ENCODE measurements at places on chromosomes 4 and X. TPM values are rescaled to one million over a fixed set of nuclear protein-coding genes. Genes with fewer than 3 reads are reported as not detected.

The NR0B1 gene
- 0.43 TPM for total RNA-seq

The NLRP2B gene
- total RNA-seq = 0.19 TPM

The NPY2R gene
- total RNA-seq = 0.05 TPM

The IGSF1 gene
- 3.4 TPM for total RNA-seq

The SLC9A6 gene
- 41.2 TPM for total RNA-seq

The SH3D19 gene
- total RNA-seq = 7.2 TPM

The PLS3 gene
- 102 TPM for total RNA-seq

The MAGEC3 gene
- total RNA-seq = not detected

The CLNK gene
- not detected for total RNA-seq

The DGKK gene
- not detected for total RNA-seq

The USP51 gene
- 0.56 TPM for total RNA-seq

The GPR50 gene
- not detected for total RNA-seq

The PNMA3 gene
- total RNA-seq = 4.3 TPM

The SCOC gene
- total RNA-seq = 97.1 TPM

The NSUN7 gene
- 0.89 TPM for total RNA-seq

The RADX gene
- 10.8 TPM for total RNA-seq

The NDNF gene
- 0.15 TPM for total RNA-seq

The ZNF275 gene
- total RNA-seq = 7.4 TPM

The CT45A5 gene
- not detected for total RNA-seq

The NPNT gene
- total RNA-seq = 5.7 TPM

The HSFX3 gene
- total RNA-seq = not detected

The SRPX2 gene
- total RNA-seq = 4.3 TPM

The NXF3 gene
- 0.06 TPM for total RNA-seq

The ETFDH gene
- 20.2 TPM for total RNA-seq

The KIT gene
- 5.5 TPM for total RNA-seq

The BTK gene
- 0.60 TPM for total RNA-seq

The NUDT10 gene
- 25.2 TPM for total RNA-seq

The POU3F4 gene
- total RNA-seq = 23.6 TPM

The SAT1 gene
- total RNA-seq = 37.4 TPM

The MAGEA3 gene
- 0.29 TPM for total RNA-seq

The GPRASP1 gene
- total RNA-seq = 34.7 TPM

The ETDA gene
- not detected for total RNA-seq

The SOX3 gene
- total RNA-seq = 0.24 TPM

The PPARGC1A gene
- total RNA-seq = 72.1 TPM

The SLBP gene
- 32.0 TPM for total RNA-seq

The IGFBP7 gene
- total RNA-seq = 162 TPM

Measured in motor neuron (in vitro differentiated cells).